GM12864 (cell line): ENCODE measurements at places on chromosomes 7 and 10.
A peak's percentile ranks its signal among the peaks of the same experiment; 100 is the strongest.

DNA sequence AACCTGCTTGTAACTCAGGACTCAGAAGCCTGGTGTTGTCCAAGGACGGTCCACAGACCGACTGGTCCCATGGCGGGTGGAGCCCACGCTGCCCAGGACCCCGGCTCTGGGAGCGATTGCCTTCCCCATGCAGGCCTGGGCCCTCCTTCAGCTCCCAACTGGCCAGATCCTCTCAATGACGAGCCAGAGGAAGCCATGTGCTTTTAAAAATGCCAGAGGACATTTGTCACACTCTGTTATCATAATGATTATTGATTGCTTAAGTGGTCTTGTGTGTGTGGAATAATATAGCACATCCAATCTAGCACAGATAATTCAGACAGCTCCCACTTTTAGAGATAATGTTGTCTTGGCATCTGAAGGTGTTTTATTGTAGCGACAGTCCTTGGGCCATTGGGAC is 22.6 kb upstream of the OGDHL start:
- DNase-seq: no peak

DNA sequence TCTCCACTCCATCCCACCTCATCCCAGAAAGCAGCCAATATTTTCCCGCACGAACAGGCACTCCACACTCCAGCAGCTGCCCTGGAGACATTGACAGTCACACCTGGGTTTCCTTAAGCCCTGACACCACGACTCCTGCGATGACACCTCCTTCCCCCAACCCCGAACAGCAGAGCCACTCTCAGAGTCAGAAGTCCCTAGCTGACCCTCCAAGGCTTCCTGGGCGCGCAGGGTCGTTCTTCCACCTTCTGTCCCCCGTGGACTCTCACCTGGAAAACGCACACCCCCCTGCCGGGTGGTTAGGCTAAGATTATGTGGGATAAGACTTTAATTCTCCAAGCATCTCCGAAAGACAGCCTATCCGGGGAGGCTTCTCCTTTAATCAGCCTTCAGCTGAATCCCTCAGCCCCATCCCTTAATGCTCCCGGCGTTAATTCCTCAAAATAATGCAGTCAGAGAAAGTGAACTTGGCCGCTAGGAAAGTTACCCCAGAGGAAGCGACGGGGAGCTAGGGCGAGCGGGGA is 1.1 kb downstream of the DENND11 start:
- DNase-seq: no peak

GRCh38 chr10:112226439-112227248 is 43.1 kb upstream of the GPAM start:
- DNase-seq: no peak

GRCh38 chr10:74824900-74825370 is 1.5 kb upstream of the KAT6B start:
- DNase-seq: no peak

DNA sequence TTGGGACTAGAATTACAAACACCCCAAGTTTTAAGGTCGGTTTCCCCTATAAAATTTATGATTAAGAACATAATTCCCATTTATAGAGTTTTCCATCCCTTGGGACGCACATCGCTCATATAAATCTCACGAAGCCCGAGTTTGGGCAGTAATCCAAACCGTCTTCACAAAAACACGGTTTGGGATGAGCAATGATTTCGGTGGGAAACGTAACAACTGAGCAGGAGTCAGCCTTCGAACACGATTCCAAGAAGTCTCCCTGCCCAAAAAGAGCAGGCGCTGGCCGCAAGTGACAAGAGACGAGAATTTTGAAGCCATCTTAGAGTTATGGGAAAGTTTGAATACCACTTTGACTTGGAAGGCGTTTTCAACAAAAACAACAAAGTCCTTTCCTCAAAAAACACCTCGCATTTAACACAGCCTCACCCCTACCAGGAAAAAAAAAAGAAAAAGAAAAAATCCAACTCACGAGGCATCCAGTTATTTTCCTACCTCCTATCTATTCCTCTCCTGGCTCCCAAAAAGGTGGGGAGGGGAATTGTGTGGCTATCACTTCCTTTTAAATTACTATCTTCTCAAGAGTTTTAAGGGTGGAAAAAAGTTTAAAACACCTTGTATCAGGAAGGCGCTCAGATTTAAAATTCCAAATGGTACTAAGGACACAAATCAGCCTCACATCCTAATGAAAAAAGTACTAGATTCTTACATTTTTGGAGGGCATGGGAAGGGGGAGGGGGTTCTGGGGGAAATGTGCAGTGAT is 1.6 kb downstream of the SEPHS1 start:
- DNase-seq: no peak

DNA sequence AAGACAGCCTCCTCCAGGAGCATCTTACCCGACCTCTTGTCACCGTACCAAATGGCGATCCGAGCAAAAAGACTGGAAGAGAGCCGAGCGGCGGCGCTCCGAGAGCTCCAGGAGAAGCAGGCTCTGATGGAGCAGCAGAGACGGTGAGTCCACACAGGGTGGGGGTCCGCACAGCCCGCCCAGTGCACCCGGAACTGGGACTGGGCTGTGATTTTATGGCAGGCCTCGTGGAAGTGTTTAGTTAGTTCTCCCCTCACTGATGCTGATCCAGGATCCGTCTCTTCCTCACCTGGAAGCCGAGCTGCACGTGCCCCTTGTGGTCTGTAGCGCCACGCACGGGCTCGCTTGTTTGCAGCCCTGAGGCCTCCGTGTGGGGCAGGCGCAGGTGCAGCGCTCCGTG is 19.6 kb downstream of the LRRC27 start:
- DNase-seq: no peak

DNA sequence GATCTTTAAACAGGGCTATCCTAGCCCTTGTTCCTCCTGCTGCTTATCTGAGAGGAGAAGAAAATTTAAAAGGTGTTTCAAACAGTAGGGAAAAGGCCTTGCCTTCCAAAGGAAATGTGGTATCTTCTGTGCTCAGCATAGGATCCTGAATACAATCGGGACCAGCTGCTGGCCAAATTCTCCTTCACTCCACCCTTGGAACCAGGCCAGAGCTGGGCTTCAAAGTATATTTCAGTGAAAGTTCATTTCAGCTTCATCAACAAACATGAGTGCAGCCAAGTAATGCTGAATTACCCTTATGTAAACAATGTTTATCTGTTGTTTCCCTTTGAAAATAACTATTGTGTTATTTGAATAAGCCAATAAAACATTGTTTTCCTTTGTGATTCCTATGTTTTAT is 146.5 kb upstream of the MEOX2 start:
- no peak for DNase-seq

DNA sequence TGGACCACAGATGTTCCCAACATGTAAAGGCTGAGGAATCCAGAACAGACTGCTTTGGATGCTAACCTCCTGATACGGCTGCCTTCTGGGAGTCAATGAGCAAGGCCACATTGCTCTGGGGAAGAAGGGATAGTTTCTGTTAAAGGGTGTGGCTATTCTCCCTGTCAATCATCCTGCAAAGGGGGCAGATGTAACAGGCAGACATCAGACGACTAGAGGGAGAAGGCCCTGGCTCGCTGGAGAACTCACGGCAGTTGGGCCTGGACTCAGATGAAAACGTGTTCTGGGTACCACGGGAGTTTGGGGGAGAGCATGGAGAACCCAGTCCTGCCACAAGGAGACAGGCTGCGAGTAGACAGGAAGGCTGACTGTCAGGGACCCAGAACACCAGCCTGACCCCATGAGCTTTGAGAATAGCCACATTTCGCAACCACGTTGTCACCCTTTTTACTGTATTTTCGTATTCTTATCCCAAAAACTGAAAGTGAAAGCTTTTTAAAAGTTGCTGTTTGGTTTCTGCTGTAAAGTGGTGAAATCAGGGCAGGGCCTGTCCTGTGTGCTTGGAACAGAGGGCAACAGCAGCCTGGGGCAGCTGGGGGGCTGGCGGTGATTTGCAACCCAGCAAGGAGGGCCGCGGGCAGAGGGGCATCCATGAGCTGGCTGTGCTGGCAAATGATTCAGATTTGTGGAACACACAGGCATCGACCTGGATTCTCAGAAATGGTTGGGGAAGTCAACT is 95.3 kb downstream of the MYOF start:
- DNase-seq: no peak

DNA sequence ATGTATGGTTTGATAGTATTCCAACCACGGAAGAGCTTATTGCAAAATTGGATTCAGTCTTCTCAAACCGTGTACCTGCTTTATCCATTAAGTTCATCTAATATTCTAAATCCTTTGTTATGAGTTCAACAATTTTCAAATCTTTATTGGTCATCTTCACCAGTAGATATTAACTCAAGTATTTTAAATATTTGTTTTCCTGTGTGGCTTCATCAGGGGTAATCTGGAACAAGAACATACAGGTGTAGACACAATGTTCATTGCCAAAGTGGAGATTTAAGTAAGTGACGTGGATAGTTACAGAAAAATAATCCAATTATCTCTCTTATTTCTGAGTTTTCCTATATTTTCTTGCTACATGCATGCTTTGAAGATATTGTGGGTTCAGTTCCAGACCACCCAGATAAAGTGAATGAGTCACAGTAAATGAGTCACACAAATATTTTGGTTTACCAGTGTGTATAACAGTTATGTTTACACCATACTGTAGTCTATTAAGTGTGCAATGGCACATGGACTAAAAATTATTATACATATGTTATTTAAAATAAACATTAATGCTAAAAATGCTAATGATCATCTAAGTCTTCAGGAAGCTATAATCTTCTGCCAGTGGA is 429.0 kb upstream of the POT1 start:
- no peak for DNase-seq

- no peak for DNase-seq
These were observed 14.7 kb downstream of the MMRN2 start for GRCh38 chr10:86942441-86943315.

GRCh38 chr7:20019757-20020432 is 197.3 kb downstream of the MACC1 start:
- DNase-seq: peak; percentile 26

GRCh38 chr7:590731-591551 is 71.3 kb upstream of the PDGFA start:
- no peak for DNase-seq

DNA sequence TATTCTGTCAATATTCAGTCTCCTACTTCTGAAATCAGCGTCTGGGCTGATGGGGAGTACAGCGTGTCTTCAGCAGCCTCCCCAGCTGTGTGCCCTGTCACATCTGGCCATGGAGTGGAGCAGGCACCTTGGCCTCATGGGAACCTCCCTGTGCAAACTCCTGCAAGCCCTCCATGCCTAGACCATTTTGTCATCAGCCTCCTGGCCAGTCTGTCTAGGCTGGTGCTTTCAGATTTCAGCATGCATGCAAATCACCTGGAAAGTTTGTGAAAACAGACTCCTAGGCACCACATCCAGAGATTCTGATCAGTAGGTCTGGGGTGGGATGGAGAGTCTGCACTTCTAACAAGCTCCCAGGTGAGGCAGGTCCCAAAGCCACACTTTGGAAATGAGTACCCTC is 26.2 kb upstream of the CCSER2 start:
- DNase-seq: no peak

- DNase-seq: no peak
These were observed 22.8 kb downstream of the WDFY4 start for GRCh38 chr10:48707472-48707871.

DNA sequence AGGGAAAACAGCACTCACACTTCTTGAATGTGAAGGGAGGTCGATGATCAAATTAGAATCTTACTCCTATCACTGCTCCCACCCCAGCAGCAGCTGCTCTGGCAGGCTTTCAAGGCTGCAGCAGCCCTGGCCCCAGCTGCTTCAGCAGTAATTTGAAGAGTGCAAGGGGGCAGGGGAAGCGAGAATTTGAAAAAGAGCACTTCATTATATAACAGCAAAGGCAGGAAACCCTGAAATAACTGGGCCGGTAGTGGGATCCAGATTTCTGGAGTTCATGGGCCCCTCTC is 44.9 kb downstream of the MYPN start:
- DNase-seq: no peak

DNA sequence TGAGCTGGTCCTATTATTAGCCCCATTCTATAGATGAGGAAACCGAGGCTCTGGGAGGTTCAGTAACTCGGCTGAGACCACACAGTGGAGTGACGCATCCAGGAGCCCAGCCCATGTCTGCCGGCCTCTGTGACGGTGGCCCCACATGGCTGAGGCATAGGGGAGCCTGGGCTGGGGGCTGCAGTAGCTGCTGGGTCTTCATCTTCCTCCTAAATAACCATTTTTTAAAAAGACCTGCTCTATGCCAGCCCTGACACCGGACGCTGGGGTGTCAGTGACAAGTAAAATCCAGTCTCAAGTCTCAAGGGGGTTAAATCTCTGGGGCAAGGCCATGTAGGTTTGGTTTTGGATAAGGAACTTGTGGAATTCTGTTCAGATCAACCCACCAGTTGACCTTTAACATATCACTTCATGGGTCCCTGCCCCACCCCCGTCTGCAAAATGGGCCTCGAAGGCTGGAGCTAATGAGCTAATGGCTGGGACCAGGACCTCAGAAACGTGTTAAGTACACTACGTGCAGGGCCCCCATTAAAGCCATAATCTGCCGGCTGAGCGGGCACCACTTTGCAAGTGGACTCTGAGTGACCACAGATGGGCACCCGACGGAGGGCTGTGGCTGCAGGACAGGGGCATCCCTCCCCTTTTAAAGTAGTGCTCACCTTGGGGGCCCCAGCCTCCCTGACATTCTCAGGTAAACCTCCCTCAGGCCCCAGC is 136.5 kb upstream of the UNC5B start:
- DNase-seq: no peak

GRCh38 chr10:98028168-98028770 is 2.2 kb downstream of the CRTAC1 start:
- DNase-seq: peak; percentile 15

DNA sequence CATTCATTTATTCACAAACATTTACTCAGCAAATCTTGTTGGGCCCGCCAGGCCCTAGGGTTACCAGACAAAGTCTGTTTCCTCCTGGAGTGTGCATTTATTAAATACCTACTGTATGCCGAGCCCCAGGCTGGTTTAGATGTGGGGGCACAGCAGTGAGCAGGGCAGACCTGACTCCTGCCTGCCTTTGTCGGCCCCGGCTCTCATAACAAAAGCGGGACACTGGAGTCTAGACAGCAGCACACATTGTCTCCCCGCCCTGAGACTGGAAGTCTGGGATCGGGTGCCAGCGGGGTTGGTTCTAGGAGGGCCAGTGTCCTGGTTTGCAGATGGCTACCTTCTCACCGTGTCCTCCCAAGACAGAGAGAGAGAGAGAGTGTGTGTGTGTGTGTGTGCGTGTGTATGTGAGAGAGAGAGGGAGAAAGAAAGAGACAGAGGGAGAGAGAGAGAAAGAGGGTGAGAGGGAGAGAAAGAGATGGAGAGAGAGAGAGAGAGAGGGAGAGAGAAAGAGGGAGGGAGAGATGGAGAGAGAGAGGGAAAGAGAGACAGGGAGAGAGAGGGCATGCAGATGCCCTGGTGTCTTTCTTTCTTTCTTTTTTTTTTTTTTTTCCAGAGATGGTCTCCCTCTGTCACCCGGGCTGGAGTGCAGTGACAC is 25.9 kb downstream of the ELFN1 start:
- DNase-seq: no peak

DNA sequence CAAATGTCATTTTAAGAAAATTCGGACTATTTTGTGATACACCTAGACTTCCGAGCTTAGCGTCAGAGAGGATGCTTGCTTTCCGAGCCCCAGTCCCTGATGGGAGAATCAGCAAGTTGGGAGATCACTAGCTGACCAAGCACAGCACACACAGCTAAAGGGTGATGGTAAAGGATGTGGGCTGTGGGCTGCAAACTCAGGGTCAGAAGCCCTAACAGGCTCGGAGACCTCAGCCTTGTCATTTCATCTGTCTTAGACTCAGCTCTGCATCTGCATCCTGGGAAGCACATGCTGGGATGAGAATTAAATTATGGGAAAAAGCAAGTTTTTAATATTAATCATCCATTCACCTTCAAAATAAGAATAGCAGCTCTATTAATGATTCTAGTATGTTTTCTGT is 3.3 kb downstream of the CUBN start:
- DNase-seq: no peak
